ENCODE measurements at places on chromosomes 1 and 21.

DNA sequence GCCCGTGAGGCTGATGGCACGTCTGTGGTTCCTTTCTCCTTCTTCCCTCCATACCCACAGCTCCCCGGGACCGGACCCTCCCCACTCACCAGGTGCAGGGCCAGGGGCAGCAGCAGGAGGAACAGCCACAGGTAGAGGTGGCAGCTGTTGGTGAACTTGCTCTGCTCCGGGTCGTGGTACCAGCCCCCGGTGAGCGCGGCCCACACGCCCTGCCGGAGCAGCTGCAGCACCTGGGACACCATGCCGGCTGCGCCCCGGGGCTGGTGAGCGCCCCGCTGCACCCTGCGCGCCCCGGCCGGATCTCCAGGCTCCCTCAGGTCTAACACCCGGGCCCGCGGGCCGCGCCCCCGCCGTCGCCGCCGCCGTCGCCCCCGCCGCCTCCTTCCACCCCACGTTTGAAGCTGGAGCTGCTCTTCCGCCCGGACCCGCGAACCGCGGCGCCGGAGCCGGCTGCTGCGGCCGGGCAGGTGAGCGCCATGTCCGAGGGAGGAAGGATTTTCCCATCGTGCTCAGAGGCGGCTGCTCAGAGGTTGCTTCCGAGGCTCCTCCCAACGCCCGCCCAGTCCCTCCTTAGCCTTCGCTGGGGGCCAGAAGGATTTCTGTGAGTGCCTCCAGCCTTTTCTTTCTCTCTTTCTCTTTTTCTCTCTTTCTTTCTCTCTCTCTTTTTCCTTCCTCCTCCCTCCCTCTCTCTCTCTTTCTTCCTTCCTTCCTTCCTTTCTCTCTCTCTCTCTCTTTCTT, at the start of gene PCNX2:
Gene PCNX2, minus strand, starts transcription at position 489 of the 738 bp plus-strand sequence. Its CDS starts 247 bp downstream, at position 242.
- DNase-seq = peak; percentile 43

DNA sequence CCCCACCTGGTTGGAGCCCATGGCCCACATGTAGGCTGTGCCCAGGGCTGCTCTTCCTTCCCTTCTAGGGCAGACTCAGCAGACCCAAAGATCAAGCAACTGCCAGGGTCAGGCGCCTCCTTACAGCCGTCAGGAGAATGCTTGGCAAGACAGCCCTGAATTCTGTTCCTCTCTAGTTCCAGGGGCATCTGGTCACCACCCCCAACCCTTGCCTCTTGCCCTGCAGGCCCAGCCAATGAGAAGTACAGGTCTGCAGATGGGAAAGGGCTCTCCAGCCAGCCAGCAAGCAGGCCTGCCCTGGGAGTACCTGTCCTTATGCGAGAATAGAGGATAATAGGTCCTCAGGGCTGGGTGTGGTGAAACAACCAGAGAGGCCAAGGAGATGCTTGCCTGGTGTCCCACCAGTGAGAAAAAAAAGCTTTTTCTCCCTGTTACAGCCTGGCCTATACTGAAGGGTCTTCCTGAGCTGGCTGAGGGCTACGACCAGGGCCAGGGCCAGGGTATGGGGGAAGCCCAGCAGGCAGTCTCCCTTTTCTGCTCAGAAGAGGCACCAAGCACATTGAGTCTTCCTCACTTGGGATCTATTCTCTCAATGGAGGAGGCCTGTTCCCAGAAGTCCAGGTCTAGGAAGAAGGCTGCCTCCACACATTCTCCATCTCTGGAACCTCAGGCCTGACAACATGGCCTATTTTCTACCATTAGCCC, 31.4 kb downstream of the NAV1 start:
- DNase-seq = no peak

DNA sequence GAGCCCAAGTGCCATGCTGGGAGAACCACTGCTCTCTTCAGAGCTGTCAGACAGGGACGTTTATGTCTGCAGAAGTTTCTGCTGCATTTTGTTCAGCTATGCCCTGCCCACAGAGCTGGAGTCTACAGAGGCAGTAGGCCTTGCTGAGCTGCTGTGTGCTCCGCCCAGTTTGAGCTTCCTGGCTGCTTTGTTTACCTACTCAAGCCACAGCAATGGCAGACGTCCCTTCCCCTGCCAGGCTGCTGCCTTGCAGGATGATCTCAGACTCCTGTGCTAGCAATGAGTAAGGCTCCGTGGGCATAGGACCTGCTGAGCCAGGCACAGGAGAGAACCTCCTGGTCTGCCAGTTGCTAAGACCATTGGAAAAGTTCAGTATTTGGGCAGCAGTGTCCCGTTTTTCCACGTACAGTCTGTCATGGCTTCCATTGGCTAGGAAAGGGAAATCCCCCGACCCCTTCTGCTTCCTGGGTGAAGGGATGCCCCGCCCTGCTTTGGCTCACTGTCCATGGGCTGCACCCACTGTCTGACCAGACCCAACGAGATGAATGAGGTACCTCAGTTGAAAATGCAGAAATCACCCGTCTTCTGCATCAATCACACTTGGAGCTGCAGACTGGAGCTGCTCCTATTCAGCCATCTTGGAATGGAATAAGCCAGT, 31.9 kb downstream of the CYP4B1 start:
- no peak for DNase-seq

DNA sequence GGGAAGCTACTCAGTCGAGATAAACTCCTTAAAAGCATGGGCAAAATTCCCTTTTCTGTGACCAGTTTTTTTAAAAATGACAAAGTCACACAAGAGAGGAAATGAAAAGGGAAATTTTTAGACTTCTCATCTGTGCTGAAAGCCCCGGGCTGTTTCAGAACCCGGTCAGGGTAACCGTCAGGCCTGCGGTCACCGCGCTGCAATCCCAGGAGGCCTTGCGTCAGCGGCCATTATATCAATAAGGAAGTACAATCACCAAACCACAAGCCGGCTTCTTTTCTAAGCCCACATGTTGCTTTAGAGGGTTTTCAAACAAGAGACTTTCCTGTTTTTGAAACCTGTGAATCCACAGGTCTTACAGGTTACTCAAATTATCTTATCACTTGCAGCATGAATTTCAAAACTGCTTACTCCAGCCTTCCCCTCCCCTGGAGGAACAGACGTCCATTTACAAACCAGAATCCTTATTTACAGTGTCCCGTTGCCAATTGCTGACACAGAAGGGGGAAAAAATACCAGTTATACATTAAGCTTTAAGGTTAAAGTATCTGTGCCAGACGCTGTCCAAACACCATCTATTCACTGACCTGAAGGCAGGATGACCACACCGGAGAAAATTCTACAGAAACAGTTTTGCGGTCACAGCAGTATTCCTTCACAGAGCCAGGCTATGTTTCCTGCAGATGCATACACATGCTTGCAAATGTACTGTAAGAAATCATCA, 165.3 kb downstream of the TOMM20 start:
- peak; percentile 54 for DNase-seq

- DNase-seq = no peak
Observed at GRCh38 chr1:8653878-8654277, 163.6 kb downstream of the RERE start.

- DNase-seq = no peak
Observed at GRCh38 chr1:12488666-12489354, 129.2 kb downstream of the DHRS3 start.

DNA sequence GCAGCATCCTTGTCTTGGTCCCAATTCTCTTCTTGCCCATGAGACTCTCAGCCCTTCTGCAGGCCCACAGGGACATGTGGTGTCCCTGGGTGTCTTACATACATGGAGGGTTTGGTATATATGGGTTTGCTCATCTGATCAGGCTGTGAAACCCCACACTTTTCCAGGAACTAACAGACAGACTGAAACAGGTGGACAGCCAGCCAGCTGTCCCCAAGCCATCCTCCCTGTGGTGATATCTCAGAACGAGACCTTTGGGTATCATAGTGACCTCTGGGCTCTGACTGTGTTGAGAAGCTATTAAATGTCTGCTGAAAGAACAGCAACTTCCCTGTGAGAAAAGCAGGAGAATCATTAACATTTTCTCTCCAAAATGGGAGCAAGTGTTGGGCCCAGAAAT, 115.5 kb upstream of the PAXBP1 start:
- DNase-seq = no peak

GRCh38 chr1:56507925-56508522, 71.3 kb downstream of the PLPP3 start:
- DNase-seq = no peak

- peak; percentile 19 for DNase-seq
Observed at GRCh38 chr1:165717918-165718515, 19.7 kb upstream of the ALDH9A1 start.

GRCh38 chr1:208880433-208881100, 636.4 kb upstream of the PLXNA2 start:
- DNase-seq = no peak

DNA sequence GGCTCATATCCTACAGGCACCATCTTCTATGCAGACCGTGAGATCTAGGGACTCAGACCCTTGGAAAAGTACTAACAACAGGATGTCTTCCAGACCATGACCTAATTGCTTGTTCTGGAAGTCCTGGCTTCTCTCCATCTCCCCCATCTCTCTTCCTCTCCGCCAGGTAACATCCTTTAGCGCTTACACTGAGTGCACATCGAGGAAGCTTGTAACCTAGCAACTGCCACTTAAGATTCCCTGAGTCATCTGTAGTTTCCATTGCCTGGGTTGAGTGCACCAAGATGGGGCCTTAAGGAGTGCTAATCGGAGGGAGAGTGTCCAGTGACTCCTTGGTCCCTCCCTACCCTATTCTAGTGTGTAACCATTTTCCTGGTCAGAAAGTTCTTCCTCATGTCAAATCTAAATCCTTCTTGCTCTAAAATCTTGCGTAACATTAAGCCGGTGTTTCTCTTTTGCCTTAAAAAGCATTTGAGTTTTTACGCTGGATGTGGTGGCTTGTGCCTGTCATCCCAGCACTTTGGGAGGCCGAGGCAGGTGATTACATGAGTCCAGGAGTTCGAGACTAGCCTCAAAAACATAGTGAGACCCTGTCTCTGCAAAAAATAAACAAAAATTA, 9.7 kb downstream of the KLHDC8A start:
- DNase-seq = no peak

GRCh38 chr1:176785791-176786190, 322.8 kb downstream of the PAPPA2 start:
- no peak for DNase-seq

DNA sequence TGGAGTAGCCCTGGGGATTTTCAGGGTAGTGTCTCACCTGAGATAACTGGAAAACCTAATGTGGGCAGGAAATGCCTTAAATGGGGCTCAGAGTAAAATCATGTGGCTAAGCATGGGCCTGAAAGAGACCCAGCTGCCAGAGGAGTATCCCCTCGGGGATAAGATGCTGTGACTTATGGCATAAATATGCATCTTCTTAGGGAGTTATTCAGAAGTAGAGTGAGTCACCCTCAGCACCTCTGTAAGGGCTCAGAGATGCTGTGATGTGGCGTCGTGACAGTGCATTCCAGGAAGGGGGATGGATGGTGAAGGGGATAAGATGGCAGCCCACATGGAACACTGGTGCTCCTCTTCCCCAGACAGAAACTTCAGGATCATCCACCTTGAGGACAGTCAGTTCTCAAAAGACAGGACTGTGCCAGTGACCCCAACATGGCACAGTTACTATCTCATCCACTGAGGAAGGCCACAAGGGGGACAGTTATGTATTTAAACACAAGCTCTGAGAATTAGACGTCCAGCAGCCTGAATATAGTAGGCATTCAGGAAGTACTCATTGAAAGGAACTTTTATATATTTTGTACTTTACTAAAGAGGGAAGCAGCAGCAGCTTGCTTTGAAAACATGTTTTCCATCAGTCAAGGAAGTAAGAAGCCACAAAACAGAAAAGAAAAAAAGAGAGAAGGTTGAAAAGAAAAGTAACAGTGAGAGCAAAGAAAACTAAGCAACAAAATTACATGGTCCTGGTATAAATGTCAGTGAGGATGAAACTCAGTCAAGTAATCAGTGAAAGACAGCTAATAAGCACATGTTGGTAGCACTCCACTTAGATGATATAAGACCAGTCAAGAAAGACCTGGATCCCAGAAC, 8.3 kb downstream of the IL24 start:
- no peak for DNase-seq

- no peak for DNase-seq
Observed at GRCh38 chr21:14080040-14080763, 130.6 kb downstream of the LIPI start.

DNA sequence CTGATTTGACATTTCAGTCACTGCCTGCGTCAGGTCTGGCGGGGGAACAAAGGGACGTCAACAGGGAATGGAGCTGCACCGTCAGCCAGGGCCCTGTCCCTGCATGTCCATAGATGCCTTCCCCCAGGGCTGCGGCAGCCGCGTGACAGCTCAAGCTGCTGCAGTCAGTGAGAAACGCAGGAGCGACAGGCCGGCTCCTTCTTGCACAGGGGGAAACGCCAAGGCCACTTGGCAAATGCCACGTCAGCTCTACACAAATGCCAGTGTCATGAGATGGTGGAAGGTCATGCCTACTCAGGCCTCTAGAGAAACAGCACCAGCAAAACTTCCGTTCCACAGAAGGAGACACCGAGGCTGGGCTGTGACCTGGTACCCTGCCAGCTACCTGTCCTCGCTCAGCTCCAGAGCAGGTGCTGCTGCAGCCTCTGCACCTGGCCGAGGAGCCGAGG, 37.7 kb downstream of the SYF2 start:
- DNase-seq = no peak

DNA sequence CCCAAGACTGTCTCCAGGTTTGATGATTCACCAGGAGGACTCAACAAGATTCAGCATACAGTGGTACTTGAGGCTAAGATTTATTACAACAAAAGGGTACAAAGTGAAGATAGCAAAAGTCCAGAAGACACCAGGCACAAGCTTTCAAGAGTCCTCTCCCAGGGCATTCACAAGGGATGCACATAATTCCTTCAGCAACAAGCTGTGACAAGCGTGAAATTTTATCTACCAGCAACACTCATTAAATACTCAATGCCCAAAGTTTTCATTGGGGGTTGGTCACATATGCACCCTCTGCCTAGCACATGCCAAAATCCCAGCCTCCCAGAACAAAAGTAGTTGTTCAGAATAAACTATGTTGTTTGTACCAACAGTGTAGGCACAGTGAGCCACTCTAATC, 62.3 kb downstream of the PRKACB start:
- DNase-seq = no peak

DNA sequence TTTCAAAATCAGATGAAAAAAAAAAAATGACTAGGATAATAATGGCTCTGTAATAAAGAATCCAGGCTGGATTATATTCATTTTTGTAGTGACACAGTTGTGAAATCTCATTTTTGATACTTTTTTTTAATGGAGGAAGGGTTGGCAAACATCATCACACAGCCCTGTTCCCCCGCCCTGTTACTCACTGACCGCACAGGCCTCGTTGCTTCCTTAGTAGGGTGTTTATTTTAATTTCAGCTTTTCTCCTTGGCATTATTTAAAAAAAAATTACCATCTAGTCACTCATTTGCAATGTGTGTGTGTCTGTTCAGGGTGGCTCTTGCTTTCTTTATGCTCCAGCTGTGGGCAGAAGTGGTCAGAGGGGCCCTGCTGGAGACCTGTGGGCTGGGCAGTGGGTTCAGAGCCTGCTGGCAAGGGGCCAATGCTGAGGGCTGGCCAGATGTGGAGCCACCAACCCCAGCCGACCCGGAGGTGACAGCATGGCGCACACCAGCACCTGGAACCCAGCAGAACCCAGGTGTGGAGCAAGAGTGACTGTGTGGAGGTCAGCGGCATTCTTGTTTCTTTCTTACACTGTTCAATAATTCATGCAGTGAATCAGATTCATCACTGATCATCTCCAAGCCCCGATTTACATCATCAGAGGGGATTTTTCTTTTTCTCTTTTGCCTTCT, 44.6 kb downstream of the ZSCAN20 start:
- no peak for DNase-seq

- DNase-seq = no peak
Observed at GRCh38 chr1:170377896-170378634, 153.9 kb upstream of the GORAB start.

Measured in naive thymus-derived CD8-positive, alpha-beta T cell (primary cell).